ENCODE measurements at places on chromosomes 5 and 9.

GRCh38 chr9:93254061-93254481, 70.1 kb downstream of the WNK2 start:
- no peak for DNase-seq

- no peak for DNase-seq
Observed at GRCh38 chr9:10999646-11000045, 386.8 kb upstream of the PTPRD start.

- DNase-seq, result no peak
Observed at GRCh38 chr9:106076711-106077110, 382.4 kb downstream of the TMEM38B start.

DNA sequence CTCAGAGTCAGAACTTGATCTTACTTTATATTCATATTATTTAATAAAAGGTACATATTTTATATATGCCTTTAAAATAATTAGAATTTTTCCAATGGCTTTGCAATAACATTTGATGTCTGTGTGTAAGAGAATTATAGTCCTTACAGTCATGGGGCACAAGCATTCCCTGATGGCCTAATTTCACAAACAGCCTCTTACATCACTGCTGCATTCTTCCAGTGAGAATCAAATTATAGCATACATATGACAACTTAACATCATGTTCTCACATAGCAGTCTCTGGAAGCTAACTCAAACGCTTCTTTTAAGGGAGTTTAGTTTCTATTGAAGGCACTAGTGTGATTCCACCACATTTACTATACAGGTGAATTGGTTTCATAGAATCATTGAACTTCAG, 15.3 kb upstream of the PRUNE2 start:
- DNase-seq, result no peak

GRCh38 chr5:99369797-99370593, 441.2 kb upstream of the CHD1 start:
- no peak for DNase-seq

- no peak for DNase-seq
Observed at GRCh38 chr5:142837081-142837725, 67.0 kb downstream of the ARHGAP26 start.

- DNase-seq, result no peak
Observed at GRCh38 chr5:109922381-109922995, 232.8 kb downstream of the MAN2A1 start.

DNA sequence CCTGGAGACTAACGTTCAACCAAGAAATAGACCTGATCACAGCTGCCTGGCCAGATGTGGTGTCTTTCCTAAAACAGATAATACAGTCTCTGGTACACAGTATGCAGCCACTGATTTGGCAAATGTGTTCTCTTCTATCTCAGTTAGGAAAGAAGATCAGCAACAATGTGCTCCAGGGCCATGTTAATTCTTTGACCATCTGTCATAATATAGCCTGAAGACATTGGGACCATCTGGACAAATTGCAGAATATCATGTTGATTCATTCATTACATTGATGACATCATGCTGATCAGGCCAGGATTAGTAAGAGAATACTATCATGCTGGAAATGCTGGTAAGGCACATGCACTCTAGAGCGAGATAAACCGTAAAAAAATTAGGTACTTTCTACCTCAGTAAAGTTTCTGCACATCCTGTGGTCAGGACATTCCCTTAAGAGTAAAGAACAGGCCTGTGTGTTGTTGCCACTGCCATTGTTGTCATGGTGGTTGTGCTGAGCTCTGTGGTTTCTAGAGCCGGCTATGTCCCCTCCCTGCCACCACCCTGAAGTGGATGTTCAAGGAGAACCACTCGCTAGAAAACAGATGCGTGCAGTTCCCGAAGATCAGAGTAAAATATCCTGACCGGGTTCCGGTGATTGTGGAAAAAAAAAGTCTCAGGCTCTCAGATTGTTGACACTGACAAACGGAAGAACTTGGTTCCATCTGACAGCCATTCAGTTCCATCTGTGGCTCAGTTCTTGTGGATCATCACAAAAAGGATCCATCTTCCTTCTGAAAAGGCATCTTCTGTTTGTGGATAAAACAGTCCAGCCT, 6.4 kb upstream of the JMY start:
- no peak for DNase-seq

GRCh38 chr5:127762412-127762811, 59.2 kb downstream of the CCDC192 start:
- DNase-seq, result no peak

GRCh38 chr5:18526792-18527405, 892.6 kb downstream of the TAF11L14 start:
- DNase-seq, result no peak

DNA sequence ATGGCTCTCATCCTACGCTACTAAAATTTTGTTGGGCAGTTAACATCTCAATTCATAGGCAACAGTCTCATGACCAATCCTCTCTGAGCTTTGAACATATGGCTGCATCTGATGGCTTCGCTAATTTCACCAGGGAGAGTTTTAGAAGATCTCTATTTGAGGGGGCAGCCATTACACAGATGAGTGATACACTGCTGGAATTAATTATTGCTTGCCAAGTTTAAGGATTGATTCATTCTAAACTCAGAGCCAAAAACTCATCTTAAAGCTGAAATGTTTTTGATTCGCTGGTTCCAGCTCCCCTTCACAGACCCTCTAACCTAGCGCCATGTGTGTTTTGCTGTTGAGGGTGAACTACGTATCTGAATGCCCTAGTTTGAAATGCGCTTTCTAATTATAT, 519.9 kb upstream of the WWC1 start:
- DNase-seq, result no peak

DNA sequence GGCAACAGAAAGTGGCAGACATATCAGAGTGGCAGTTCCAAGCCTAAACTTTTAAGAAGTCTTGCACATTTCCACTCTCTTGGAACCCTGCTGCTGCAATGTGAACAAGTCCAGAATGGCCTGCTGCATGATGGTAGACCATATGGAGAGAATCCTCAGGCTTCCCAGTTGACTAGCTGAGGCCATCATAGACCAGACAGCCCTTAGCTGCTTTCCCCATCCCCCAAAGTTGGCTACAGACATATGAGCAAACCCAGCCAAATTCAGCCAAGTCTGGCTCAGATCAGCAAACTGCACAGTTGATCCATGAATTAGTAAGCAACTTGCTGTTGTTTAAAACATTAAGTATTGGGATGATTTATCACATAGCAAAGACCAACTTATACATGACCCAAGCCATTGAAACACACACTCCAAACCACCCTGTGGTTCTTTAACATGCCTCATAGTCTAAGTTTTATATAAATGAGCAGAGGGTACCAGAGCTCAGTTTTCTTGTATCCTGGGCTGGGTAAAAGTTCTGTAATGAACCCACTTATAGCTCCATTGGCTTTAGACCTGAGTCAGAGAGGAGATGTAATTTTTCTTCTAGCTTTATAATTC, 19.9 kb downstream of the PPP3R2 start:
- no peak for DNase-seq

- no peak for DNase-seq
Observed at GRCh38 chr9:126398403-126399058, 71.9 kb downstream of the MVB12B start.

DNA sequence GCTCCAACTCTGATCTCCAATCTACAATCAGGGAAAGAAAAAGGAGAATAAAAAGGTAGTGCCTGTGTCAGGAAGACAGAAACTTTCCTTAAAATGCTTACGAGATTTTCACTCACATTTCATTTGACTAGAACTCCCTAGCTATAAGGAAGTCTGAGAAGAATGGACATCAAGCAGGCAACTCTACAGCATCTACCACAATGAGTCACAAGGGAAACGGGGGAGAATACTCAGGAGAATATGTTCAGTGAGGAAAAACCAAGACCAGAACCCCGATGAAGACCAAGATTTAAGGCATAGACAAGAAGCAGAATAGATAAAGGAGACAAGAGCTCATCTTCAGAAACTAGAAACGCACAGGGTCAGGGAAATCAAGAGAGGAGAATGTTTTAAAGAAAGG, 9.0 kb upstream of the SETD9 start:
- DNase-seq, result no peak

DNA sequence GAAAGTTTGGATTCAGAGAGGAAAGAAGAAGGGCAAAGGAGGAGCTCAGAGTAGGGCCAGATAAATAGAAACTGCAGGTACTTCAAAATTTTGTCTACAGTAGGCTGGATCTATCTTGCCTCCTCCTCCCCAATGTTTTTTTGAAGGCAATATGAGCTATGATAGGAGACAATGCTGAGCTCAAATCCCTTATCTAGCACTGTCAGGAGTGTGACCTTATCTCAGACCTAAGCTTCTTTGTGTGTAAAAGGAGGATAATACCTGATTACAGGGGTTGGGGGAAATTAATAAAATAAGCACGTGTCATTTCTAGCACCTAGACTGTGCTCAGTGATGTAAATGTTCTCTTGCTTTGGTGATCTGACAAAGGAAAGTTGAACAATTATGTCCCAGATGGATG, 137.8 kb upstream of the CD180 start:
- no peak for DNase-seq

DNA sequence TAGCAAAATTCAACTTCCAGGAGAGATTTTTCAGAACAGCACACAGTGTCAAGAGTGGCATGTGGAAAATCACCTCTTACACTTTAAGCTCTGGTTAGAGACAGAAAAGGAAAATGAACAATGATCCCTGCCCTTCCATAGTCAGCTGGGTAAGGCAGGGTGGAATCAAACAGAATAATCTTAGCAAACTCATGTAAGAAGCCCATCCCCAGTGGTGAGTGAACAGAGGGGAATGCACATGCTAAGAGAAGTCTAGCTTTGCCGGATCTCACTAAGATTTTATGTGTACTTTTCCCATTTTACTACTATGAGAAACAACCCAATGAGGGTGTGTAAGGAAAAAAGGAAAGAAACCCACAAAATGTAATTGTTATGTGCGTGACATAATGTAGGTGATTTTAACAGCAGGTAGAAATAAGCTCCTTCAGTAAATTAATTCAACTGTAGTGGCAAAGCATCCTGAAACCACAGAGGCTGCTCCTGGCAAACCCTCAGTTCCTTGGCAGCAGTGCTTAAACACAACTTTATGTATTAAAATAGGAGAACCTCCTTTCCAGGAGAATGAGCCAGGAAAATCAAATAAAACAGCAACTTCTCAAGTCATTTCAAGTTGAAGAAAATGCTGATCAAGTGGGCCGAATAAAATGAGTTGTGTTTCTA, 366.0 kb upstream of the TRPC7 start:
- DNase-seq, result no peak

- DNase-seq, result no peak
Observed at GRCh38 chr9:95509851-95510708, 6.7 kb downstream of the PTCH1 start.

- no peak for DNase-seq
Observed at GRCh38 chr5:36217567-36217966, 24.2 kb downstream of the NADK2 start.

GRCh38 chr5:125298258-125298657, 551.8 kb upstream of the ZNF608 start:
- no peak for DNase-seq

- no peak for DNase-seq
Observed at GRCh38 chr5:96913233-96913632, 22.6 kb upstream of the LNPEP start.

DNA sequence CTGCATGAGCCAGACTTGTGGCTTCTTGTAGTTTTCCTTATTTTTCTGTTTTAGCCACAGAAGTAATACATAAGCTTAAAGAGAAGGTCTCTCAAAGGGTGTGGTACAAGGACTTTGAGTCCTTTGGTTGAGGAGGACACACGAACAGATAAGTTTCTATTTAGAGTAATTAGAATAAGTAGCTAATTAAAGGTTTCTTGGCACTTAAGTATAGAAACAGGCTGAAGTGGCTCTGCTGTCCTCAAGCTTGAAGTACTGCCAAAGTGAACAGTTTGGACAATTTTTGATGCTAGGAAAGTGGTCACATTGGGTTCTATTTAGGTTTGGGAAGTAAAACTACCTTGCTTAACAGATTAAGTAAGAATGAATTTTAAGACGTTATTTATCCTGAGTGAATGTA, 278.3 kb upstream of the MPDZ start:
- DNase-seq, result no peak

GRCh38 chr5:142857405-142857804, 87.2 kb downstream of the ARHGAP26 start:
- no peak for DNase-seq

GRCh38 chr5:72507907-72508238, 663 bp upstream of the ZNF366 start:
- no peak for DNase-seq

DNA sequence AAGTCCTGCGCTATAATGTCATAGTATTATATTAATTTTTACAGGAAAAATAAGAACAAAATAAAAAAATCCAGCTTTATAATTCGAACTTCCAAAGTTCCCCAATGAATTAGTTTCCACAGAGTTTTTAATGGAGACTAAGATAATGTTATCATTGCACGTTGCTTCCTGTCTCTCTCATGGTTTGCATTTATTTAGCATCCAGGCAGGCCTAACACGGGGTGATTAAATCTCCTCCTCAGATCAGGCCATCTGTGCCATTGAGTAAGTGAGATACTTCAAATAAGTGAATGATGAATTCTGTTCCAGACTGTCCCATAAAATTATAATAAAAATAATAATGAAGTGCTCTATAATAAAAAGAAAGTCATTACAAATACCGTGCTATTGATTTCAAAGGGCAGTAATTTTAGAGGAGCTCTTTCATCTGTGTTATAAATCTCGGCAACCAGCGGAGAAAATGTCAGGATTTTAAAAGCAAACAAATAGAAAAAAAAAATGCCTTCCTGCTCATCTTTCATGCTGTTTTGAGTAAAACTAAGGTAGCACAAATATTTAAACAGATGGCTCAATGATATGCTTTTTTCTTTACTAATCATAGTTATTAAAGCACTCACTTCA, 570.6 kb upstream of the ZNF608 start:
- DNase-seq, result no peak

GRCh38 chr5:111134087-111134486, 41.9 kb downstream of the WDR36 start:
- no peak for DNase-seq

DNA sequence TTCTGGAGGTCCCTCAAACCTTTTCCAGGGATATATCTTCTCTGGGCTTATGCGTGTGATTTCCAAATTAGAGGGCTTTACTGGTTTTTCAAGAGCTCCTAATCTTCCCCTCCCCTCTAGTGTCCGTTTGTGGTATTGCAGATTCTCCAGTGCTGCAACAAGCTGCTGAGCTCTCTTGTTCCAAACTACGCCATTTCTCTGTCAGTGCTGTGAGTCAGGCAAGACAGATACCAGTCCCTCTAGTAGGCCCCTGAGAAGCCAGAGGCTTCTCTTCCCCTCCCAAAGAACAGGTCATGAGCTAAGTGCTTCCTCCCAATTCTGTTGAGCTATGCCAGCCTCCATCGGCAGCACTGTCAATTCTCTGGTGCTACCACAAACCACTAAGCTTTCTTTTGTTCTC, 149.5 kb downstream of the FANCC start:
- DNase-seq, result peak; percentile 46

DNA sequence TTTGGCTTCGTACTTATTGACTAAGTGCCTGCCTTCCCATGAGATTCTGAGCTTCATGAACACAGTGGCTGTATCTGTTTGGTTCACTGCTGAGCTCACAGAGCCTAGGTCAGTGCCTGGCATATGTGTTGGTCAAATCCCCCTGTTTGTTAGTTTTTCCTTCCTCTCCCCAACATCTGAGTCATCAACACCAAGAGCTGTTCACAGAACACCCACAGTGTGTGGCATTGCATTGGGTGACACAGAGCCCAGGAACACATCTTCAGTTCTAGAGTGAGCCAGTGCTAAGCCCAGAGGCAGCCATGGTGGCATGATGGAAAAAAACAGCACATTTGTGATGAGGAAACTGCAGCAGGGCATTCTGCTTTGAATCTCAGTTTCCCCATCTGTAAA, 294.6 kb downstream of the SEC61B start:
- DNase-seq, result no peak
